ENCODE measurements at places on chromosomes 5 and 9. TPM values are rescaled to one million over a fixed set of nuclear protein-coding genes. Genes with fewer than 3 reads are reported as not detected.
A peak's percentile ranks its signal among the peaks of the same experiment; 100 is the strongest.

The TLX3 gene
- not detected for total RNA-seq

The CATSPER3 gene
- 0.63 TPM for total RNA-seq

GRCh38 chr5:96527768-96528661 is 95.0 kb upstream of the PCSK1 start:
- DNase-seq = no peak

GRCh38 chr9:92668746-92669526 is 995 bp downstream of the IPPK start:
- DNase-seq = peak; percentile 79

- no peak for DNase-seq
These were observed 49.8 kb downstream of the PRRC1 start for GRCh38 chr5:127567026-127567768.

DNA sequence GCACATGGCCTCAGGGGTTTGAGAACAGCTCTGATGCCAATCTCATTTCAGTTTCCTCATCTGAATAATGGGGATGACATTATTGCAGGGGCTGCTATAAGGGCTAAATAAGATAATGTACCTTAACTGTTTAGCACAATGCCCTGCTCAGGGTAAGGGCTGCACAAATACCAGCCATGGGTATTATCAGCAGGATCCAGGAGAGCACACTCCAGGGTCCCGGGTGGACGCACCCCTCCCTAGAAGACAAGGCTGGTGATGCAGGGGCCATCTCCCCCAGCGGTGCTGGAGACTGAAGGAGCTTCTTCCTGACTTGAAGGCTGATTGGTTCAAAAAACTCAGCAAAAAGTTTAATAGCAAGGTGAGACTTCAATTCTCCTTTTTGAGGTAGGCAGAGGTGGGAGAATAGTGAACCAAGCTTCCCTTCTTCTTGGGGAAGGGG is 2.7 kb upstream of the CXXC5 start:
- peak; percentile 12 for DNase-seq

GRCh38 chr5:40784027-40784653 is 14.0 kb downstream of the PRKAA1 start:
- DNase-seq = no peak

- no peak for DNase-seq
These were observed 60.6 kb downstream of the COMMD10 start for GRCh38 chr5:116145416-116145815.

DNA sequence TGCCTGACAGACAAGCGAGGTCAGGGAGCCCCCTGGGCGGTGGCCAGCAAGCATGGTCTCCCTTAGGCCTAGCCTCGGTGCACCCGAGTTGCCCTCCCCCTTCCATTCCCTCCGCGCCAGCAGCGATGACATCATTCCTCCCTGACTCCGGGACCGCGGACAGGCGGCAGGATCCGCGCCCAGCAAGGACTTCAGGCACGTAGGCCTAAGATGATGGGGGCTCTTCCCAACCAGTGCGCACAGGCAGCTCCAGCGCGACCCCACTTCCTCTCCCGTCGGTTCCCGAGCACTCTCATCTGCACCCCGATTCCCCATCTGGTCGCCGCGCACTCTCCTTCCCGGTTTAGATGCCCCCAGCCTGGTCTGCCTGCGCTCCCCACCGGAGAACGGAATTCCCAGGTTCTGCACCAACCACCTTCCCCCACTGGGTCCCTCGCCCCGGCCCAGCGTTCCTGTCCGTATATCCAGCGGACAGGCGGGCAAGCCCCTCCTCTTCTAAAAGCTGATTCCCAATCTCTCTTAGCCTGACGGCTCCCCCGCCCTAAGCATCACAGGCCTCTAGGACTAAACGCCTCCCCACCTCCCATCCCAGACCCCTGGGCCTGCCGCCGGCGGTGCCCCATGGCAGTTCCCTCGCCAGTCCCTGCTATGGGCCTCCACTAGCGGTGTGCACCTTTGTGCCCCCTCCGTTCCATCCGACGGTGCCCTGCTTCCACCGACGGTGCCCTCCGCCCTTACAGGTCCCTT is 931 bp downstream of the FAM219A start:
- peak; percentile 93 for DNase-seq

DNA sequence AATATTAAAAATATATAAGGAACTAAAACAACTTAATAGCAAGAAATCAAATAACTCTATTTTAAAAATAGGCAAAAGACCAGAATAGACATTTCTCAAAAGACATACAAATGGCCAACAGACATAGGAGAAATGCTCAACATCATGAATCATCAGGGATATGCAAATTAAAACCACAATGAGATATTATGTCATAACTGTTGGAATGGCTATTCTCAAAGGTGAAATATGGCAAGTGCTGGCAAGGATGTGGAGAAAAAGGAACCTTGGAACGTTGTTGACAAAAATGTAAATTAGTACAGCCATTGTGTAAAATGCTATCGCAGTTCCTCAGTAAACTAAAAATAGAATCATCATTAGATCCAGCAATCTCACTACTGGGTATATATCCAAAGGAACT is 468.5 kb downstream of the NFIB start:
- no peak for DNase-seq

DNA sequence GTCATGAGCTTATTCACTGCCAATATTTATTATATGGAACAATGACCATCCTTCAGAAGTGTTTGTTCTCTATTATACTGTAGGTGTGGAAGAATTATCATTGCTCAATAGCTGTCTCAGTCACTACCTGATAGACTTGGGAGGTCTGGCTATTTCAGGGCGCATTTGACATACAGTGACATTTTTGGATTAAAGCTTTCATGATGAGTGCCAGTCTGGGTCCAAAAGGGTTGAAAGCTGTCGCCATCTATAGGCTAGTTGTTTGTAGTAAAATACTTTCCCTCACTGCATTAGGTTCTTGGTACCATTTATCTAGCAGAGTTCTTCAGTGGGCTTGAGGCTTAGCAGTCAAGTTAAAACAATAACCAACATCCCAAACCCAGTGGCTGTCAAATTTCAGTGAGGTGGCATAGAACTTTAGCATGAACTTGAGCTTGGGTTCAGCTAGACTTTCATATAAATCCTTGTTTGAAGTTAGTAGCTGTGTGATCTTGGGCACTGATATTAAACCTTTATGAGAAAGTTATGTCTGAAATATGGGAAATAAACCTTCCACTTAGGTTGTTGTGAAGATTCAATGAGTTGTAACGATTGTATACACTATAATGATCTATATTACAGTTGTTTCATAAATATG is 110.5 kb upstream of the CDKN2B start:
- no peak for DNase-seq
